ENCODE measurements at places on chromosomes 1 and 21.

GRCh38 chr1:39690225-39690624, 1.0 kb downstream of the HPCAL4 start:
- no peak for DNase-seq

- DNase-seq: no peak
Measured at GRCh38 chr1:160084771-160085321, 3.5 kb downstream of the KCNJ9 start.

DNA sequence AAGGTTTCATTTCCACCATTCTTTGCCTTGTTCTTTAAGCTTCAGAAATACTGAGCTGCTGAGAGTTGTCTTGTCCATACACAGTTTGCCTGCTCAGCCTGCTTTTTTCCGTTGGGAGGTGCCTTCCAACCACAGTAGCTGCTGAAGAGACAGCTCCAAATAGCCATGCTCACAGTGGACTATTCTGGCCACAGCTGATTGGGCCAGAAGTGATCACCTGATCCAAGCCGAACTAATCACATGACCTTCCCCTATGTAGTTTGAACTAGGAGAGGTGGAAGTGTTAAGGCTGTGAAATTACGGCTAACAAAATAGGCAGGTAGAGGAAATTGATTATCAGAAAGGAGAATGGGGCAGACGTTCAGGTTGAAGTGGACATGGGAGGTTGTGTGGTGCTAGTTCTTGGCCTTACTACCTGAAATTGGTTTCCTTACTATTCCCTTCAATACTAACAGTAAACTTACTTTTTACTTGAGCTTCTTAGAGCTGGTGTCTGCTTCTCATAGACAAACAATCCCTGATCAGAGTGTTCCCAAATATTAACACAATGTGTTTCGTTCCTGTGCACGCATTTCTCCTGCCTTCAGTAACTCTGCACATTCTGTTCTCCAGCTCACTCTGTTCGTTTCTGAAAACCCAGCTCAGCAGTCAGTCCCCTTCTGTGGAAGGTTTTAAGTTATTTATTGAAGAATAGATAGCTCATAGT, 136.1 kb downstream of the RWDD3 start:
- DNase-seq: peak; percentile 5

DNA sequence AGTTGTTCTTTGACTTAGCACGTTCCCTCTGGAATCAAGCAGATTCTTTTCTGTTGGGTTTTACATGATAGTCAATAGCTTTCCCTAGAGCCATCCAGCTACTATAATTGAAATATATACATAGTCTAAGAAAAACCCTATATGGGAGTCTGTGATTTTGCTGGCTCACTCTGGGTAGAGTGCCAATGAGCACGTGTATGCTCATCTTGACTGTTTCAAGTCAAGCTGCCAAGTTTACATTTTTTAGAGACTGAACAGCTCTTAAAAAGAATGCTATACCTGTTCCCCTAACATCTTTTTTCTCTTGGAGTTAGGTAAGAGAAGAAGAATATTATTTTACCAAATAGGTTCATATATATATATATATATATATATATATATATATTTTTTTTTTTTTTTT, 182.8 kb upstream of the NRIP1 start:
- no peak for DNase-seq

- DNase-seq: no peak
Measured at GRCh38 chr1:113875714-113876113, 4.2 kb upstream of the PTPN22 start.

- peak; percentile 67 for DNase-seq
Measured at GRCh38 chr1:208093754-208094719, 150.1 kb downstream of the PLXNA2 start.

- peak; percentile 4 for DNase-seq
Measured at GRCh38 chr21:32096411-32096810, 182.4 kb downstream of the MIS18A start.

- no peak for DNase-seq
Measured at GRCh38 chr21:14528815-14529214, 17.3 kb downstream of the SAMSN1 start.

GRCh38 chr1:219265026-219265515, 91.4 kb downstream of the LYPLAL1 start:
- peak; percentile 8 for DNase-seq

DNA sequence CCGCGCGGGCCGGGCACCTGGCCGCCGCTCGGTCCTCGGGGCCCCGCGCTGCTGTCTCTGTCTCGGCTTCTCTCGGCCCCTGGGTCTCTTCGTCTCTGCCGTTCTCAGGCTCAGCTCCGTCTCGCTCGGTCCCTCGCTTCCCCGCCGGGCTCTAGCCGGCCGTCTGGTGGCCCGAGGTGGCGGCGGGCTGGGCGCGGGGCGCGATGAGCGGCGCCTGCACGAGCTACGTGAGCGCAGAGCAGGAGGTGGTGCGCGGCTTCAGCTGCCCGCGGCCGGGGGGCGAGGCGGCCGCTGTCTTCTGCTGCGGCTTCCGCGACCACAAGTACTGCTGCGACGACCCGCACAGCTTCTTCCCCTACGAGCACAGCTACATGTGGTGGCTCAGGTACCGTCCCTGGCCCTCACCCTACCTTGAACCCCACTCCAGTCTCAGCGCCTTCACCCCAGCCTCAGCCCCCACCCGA, 355 bp downstream of the SHISAL2A start:
- DNase-seq: no peak

GRCh38 chr1:101295209-101295608, 58.4 kb downstream of the S1PR1 start:
- no peak for DNase-seq

- peak; percentile 34 for DNase-seq
Measured at GRCh38 chr1:220527908-220528678, at the start of gene MARK1. TSS of gene MARK1 (plus strand) at chr1:220528136. CDS start at chr1:220528823, 687 bp downstream.

- peak; percentile 57 for DNase-seq
Measured at GRCh38 chr1:240385551-240385950, 226.4 kb downstream of the GREM2 start.

- DNase-seq: no peak
Measured at GRCh38 chr1:90394247-90394646, 322.9 kb downstream of the BARHL2 start.

DNA sequence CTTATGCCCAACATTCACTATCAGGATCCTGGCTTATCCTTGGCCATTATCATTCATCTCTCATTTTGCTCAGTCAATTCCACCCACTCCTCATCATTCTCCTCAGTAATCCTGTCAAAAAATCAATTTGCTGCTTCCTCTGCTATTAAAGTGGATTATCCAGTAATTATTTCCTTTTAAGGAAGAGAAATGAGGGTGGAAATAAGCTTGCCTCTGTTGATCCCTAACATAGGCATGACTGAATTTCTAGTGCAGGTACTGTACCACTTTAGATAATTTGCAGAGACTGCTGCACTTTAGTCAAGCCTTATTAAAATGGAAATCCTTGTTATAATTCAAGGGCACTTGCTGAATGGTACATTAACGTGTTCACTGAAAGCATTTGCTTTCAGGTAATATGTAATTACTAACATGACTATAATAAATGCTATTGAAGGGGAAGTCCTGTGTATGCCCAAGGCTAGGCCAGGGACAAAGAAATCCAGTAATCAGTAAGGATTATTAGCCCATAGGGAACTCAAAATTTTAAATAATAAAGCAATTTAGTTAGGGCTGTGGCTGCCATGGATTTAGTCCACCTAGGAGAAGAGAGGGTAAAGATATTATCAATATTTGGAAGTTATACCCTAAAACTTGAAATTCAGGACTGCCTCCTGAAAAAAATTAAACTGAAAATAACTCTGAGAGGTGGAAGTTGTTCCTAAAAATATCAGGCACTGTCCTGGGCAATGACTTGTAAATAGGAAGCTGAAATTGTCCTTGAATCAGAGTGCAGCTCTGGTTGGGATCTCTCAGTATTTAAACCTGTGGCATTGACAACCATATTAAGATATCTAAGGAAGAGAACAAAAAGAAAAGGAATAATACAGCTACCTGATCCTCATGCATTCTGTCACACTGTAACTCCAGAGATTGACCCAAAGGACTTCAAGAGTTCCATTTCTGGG, 43.4 kb downstream of the RGS2 start:
- no peak for DNase-seq

- DNase-seq: no peak
Measured at GRCh38 chr1:169517558-169518186, 31.9 kb upstream of the SLC19A2 start.

DNA sequence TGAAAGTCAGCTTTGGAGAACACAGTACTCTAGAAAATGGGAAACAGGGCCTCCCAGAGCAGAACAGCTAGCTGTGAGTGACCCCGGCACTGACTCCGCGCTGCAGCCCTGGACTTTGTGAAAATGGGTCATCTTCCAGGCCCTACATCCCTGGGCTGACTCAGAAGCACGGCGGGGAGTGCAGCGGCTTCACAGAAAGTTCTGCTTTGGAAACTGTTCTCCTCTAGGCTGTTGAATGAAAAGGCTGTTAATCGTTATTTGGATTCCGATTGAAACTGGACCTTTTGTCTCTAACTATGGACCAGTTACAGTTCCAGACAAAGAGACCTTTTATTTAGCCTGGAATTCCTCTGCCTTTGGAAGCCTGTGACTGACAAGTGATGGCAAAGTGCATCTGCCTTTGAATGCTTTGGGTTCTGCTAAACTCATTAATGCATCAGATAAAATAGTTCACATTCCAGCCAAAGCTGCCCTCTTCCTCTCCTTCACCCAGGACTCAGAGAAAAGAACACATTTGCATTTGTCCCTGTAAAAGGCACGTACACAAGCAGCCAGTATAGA, 144.9 kb upstream of the HOOK1 start:
- DNase-seq: peak; percentile 79

DNA sequence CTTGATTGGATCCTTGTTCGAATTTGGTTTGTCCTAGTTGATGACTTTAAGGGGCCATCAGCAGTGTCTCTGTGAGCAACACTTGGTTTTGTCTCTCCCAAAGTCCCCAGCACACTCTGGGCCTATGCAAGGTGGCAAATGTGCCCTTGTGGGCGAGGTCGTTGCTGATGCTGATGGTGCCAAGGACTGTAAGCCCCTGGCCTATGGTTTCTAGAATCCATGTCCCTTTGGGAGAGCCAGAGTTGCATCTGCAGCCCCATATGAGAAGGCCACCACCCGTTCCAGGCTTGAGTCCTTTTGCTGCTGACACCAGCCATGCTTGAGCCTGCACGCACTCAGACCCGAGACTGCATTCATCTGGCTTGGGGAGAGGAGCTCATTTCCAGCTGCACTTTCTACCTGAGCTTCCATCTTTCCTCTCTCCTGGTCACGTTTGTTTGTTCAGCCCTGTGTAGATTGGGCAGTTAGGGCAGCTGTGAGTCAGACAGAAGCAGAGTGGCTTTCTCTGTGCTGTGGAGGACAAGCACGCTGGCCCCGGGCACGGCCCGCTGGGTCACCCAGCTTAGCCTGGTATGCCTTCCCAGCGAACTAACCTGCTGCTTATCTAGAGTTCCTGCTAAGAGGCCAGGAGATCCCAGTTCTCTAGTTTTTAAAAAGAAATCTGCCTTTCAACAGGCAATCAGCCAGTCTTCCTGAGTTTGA, 52.1 kb upstream of the CSF3R start:
- no peak for DNase-seq

DNA sequence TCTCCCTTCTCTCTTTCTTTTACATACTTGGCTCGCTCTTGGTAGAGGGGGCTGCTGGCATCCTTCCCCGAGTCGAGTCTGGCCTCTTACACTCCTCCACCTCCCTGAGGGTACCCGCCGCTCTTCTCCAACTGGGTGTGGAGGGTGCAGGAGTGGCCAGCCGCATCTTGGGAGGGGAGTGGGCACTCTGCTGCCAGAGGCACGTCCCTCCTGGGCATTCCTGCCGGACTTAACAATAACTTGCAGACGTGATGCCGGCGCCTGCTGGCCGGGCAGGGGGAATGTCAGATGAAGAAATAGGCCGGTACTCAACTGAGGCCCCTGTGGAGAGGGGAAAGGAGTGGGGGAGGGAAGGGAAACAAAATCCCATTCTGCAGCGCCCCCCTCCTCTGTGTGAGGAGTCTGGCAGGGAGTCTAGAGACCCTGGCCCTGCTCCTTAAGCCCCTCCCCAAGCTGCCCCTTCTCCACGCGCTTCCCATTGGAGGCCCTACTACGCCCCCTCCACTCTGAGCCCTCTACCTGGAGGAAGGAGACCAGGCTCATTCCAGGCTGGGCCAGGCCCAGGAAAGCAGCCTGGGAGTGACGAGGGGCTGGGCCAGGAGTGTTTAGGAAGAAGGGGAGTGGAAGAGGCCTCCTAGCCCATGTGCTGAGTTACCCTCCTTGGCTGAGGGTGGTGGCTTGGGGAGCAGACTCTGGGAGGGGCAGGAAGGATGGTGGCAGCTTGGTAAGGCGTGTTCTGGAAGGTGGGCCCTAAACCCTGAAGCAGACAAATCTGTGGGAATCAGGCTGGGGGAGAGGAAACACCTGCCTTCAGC, 1.8 kb downstream of the ATP2B4 start:
- DNase-seq: peak; percentile 76

DNA sequence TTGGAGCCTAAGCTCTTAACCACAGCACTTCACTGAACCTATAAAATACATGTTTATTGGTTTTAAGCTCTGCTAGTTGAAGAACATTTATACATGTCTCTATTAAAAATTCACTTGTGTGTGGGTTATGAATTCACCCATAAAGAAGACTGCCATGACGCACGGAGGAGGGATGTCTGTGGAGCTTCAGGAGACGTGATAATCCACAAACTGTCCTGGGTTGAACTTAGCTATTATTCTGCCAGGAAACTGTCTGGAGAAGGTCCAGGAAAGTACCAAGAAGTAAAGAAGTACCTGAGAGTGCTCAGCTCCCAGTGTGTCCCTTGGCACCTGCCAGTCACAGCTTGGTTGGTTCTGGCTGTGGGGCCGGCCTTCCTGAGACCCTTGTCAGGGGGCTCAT, 56.3 kb downstream of the DDR2 start:
- no peak for DNase-seq

- DNase-seq: no peak
Measured at GRCh38 chr1:236247286-236247685, 34.5 kb downstream of the ERO1B start.

- no peak for DNase-seq
Measured at GRCh38 chr1:222251847-222252246, 296.1 kb downstream of the HHIPL2 start.

- peak; percentile 37 for DNase-seq
Measured at GRCh38 chr1:26696654-26697430, 1.0 kb downstream of the ARID1A start.

DNA sequence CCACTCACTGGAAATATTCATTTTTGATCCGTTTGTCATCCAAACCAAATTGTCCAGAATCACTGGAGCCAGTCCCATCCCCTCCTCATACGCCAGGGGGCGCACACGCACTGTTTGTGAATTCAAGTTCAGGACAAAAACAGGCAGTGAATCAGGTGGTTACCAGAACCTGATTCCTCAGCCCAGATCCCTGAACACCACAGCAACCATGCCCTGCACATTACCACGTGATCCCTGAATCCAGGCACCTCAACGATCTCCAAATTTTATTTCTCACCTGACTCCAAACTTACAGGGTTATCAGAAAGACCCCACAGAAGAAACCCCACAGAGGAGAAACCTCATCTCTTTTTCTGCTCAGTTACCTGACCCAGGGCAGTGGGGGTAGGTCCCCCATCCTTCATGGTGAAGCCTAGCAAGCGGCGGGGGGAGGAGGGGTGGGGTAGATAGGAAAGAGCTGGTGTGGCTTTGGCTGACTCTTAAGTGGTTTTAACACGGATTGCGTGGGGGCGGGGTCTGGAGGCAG, 1.4 kb upstream of the PTPRF start:
- peak; percentile 91 for DNase-seq

Data from ELR (cell line).